ENCODE measurements at places on chromosomes 3 and 15.

- DNase-seq = no peak
Observed at GRCh38 chr15:98683831-98684230, 35.5 kb downstream of the IGF1R start.

- no peak for DNase-seq
Observed at GRCh38 chr3:108599677-108600409, 10.3 kb downstream of the DZIP3 start.

DNA sequence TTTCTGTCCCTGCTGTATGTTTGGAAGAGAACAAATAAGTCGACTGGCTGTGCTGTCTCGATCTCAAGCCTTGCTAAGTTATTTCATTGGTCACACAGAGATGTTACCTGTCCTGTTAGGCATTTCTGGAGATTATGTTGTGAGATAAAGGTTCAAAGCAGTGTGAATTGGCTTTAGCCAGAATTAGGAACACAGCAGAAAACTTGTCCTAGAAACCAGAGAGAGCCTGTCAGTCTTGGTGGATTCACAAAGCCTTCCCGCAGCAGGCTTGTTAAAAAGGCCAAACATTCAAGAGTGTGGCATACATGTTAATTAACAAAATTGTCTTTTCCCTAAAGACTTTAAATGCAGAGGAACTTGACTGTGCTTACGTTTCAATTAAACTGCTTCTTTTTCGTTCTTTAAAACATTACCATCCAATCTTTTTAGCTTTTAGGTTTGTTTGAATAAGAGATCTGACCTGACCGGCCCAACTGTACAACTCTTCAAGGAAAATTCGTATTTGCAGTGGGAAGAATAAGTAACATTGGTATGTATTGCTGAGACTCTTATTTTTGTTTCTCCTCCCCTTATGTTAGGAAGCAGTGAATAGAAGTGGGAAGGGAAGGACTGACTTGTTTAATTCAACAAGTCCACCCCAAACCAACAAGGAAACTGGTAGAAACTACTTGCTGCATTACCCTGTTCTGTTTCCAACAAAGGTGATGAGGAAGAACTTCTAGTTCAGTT lies 25.2 kb downstream of the ABHD2 start:
- no peak for DNase-seq

DNA sequence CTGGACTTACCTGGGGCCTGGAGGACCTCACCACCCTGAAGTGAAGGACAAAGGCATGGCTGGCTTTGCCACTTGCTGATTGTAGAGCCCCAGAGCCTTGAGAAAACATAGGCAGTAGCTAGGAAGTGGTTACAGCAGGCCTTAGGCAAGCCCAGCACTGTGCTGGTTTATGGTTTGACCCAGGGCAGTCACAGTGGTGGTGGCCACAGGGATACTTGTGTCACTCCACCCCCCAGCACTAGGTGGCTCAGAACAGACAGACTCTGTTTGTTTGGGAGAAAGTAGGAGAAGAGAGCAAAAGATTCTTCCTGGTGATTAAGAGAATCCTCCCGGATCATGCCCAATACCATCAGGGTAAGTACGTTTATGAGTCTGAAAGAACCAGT lies 13.2 kb upstream of the COL8A1 start:
- no peak for DNase-seq

DNA sequence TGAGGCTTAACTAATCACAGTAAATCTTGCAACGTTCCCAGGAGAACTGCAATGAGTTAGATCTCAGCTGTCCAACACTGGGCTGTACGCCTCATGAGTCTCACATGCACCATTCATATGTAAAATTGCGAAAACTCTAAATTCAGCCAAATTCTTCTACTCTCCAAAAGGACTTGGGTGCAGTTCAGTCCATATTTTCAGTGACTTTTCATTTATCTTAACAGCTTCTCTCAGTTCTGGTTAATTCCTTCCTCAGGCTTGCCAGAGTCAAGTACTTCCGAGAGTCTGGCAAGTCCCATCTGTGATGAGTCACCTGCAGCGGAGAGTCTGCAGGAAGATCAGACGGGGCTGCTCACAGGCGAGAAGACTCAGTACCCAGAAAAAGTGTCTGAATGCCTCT lies 11.5 kb downstream of the CCDC80 start:
- peak; percentile 22 for DNase-seq

DNA sequence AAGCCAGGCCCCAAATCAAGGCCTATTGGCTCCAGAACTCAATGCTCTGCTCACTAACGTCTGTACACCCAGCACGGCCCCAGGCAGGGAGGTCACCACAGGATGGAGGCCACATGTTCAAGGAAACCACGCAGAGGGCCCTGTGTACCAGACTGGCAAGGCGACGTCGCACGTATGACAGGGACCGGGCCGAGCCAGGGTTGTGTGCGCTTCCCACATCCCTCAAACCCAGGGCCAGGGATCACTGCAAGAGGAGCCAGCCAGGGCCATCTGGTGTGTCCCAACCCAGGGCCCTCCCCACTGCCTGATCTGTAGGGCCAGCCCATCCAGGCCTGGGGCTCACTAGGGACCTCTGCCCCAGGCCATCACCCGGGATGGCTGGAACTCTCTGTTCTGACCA lies 62.0 kb downstream of the ZNF445 start:
- no peak for DNase-seq

- no peak for DNase-seq
Observed at GRCh38 chr15:65373163-65373651, 4.6 kb downstream of the IGDCC3 start.

DNA sequence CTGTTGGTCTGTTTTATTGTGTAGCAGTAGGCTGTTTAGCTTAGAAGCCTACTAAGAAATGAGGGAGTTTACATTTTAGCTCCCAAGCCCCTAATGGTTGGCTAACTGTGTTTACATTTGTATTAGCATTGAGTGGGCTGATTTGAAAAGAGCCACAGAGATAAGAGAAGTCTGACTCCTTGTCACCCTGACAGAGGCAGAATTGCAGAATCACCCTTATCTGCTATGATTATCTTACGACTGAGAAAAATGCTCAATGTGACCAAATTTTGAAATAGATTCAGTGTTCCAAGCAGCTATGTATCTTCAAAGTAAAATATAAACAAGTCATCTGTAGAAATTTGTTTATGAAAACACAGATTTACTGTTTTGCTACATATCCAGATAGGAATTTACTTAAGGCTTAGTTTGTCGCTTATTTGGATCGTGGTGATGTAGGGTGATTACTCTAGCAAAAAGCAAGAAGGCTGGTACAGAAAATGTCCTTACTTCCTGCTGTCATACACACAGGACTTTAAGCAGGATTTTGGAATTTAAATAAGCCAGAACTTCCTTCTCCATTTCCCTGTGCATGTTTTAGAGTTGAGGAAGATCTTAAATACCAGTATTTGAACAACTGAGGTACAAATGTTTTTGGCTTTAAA lies 19.0 kb downstream of the SEMA6D start:
- DNase-seq = no peak

DNA sequence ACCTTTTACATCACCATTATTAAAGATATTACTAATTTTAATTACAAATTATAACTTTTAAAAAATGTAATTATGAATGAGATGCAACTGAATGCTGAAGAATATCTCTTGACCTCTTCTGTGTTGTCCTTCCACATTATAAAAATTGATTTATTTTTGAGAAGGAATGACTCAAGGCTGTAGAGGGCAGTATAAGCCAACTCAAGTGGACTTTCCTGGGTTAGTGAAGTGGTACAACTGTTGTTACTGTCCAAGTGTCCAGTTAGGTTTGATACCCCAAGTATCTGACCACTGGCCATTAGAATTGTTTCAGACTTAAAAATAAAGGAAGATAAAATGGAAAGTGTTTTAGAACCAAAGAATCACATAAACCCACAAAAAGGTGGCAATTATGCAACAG lies 51.9 kb downstream of the BBX start:
- DNase-seq = no peak

DNA sequence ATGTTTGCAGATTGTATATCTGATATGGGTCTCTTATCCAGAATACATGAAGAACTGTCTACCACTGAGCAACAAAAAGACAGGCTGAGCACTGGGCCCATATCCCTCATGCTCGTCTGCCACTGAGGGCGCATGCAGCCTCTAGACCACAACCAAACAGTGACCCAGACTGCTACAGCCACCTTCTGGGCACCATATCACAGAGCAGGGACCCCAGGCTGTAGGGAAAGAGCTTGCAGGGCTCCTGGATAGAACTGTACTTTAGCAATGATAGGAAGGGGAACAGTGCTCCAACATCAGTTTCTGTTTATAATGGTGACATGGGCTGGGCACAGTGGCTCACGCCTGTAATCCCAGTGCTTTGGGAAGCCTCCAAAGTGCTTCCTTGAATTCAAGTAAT lies 40.2 kb upstream of the TMEM87A start:
- DNase-seq = no peak

- DNase-seq = no peak
Observed at GRCh38 chr15:101318839-101319238, 23.8 kb upstream of the SNRPA1 start.

GRCh38 chr3:195139091-195139875 lies 131.7 kb downstream of the XXYLT1 start:
- DNase-seq = no peak

GRCh38 chr3:13427662-13428603 lies 7.8 kb upstream of the NUP210 start:
- no peak for DNase-seq

- no peak for DNase-seq
Observed at GRCh38 chr15:73755481-73755880, 2.3 kb upstream of the INSYN1 start.

DNA sequence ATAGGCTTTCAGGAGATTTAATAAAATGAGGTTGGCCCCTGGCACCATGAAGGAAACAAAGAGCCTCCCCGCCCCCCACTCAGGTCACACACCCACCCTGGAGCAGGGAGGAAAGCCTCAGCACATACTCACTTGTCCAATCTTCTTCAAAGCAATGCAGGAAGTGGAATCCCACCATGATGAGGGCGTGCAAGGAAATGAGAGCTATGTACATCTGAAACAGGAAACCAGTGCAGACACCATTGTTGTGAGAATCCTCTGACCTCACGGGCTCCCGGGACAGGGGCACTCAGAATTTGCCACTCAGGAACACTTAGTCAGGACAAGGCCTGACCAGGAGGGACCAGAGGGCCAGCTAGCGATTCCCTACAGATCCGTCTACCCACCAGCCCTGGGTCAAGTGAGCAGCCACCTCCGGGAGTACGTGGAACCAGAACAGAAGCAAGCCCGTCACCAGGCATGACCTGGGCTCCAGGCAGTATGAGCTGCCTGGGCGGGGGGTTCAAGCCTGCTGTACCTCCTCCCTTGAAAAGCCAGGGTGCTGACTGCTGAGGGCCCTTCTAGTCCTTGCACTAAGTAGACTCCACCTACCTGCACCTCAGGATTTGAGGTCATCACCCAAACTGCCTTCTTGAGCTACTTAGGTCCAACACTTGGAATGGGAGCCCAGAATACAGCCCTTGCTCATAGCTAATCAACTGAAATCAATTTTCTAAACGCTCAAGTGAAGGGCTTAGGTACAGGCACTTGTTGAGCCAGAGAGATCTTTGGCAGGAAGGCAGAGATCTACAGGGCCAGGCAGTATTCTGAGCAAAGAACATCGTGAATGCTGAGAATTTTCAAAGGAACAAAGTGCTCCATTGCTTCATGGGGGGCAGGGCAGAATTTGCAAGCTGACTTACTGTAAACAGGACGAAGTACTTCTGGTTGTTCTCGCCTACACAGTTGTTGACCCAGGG lies 42.7 kb downstream of the ZDHHC3 start:
- no peak for DNase-seq

DNA sequence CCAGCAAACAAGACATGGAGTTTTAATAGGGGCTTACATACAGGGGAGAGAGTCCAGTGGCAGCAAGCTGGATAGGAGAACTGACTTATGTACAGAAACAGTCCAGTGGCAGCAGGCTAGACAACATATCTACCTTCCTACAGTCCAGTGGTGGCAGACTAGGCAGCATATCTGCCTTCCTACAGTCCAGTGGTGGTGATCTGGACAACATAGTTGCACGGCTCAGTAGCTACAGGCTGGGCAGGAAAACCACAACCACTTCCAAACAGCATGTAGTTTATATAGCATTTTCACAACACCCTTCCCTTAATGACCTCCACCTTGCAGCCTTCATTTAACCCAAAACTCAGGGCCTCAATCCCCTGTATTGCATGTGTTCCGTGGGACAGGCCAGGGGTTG lies 181.3 kb upstream of the EIF1B start:
- no peak for DNase-seq

DNA sequence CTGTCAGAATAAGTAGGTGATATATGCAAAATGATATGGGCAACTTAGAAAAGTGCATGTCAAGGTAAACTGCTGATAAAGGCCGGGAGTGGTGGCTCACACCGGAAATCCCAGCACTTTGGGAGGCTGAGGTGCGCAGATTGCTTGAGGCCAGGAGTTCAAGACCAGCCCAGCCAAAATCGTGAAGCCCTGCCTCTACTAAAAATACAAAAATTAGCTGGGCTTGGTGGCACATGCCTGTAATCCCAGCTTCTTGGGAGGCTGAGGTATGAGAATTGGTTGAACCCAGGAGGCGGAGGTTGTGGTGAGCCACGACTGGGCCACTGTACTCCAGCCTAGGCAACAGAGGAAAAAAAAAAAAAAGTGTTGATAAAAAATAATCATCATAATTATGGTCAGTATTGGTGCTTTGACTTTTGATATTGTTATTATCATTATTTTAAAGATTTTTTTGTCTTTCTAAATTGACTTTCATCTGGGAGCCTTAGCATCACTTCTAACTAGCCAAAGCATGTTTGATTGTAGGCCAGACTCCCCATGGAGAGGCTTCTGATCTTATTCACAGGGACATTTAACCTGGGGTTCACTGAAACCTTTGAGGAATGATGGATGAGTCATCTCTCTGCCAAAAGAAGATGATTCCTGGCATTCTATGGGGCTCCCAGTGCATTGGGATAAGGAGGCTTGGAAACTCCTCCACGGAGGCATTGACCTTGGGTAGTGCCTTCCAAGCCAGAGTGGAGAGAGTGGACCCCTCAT lies 5.6 kb downstream of the ZBTB38 start:
- DNase-seq = no peak

DNA sequence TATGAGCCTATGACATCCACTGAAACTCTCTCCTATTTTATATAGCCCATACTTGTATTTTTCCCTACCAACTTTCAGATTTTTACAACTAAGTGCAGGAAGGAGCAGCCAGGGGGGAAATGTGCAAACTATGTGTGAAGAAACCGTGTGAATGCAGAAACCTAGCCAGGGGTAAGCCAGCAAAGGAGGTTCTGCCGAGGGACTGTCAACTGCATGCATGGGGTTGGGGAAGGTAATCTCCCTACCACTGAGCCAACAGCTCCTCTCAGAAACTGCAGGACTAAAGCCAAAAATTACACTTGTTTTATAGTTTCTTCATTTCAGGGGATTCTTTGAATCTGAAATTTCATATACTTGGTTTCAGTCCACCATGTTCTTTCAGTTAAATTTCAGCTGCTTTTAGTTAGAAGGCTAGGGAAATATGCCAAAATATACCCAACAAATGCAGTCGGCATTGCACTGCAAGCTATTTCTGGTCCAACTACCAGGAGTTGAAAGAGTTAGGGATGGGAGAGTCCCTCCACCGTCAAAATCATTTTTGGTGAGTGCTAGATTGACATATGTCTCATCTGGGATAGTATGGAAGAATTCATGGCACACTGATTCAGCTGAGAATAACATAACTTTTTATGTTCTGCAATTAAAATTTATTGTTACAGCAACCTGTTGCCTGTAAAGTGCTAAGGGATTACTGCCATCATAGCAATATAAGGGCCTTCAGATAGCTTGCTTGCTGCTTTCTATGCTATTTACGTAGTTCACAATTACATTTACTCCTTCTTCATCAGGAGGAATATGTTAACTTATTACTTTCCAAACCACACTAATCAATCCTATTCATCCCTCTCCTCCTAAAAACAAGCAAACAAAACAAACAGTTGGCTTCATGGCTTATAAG lies 904.2 kb downstream of the ROBO1 start:
- DNase-seq = no peak
